ENCODE measurements at places on chromosomes 4 and X.
A peak's percentile ranks its signal among the peaks of the same experiment; 100 is the strongest.

DNA sequence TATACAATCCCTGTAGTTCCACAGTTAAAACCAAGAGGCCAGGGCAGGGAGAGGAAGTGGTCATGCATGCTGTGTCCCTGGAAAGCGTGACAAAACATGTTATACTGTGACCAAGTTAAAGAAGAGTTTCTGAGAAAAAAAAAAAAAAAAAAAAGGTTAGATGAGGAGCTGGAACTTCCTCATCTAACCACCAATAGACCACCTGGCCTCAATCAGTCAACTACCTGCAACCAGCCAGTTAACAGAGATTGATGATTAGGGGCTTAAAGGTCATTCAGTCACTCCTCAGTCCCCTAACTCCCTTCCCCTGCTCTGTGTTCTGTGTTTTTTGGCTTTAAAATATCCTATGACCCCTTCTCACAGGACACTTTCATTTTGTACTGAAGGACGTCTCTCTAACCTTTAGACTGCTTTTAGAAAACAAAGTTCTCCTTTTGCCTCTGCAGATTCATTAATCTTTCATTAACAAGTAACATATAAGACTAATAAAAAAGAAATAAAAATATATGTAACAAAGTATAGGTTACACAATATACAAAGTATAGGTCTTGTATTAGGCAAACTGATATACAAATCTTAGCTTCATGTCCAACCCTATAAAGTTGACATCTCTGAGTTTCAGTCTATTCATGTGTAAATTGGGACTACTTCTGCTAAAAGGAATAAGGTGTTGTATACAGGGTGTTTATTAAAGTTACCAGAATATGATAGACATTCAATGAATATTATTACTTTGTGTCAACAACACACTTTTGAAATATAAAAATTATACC is 179.1 kb upstream of the NDST4 start:
- DNase-seq: no peak

DNA sequence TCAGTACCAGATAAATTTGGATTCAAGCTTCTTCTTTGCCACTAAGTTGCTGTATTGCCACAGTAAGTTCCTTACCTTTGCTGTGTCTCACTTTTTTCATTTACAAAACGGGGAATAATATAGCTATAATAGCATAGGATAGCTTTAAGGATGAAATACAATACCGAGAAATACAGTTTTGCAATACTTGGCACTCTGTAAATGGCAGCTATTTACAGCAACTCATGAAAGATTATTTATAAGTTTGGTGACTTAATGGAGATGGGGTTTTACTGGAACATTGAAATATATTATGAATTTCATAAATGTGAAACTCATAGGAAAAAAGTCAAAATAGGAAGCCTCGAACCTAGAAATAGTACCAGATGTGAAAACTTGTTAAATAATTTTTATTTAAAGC is 27.6 kb downstream of the ANXA10 start:
- no peak for DNase-seq

GRCh38 chr4:8594097-8595038 is 1.8 kb downstream of the CPZ start:
- no peak for DNase-seq

GRCh38 chr4:4227510-4228355 is 1.0 kb upstream of the OTOP1 start:
- no peak for DNase-seq

- DNase-seq: no peak
Measured at GRCh38 chr4:157204634-157205244, 15.8 kb upstream of the GRIA2 start.

DNA sequence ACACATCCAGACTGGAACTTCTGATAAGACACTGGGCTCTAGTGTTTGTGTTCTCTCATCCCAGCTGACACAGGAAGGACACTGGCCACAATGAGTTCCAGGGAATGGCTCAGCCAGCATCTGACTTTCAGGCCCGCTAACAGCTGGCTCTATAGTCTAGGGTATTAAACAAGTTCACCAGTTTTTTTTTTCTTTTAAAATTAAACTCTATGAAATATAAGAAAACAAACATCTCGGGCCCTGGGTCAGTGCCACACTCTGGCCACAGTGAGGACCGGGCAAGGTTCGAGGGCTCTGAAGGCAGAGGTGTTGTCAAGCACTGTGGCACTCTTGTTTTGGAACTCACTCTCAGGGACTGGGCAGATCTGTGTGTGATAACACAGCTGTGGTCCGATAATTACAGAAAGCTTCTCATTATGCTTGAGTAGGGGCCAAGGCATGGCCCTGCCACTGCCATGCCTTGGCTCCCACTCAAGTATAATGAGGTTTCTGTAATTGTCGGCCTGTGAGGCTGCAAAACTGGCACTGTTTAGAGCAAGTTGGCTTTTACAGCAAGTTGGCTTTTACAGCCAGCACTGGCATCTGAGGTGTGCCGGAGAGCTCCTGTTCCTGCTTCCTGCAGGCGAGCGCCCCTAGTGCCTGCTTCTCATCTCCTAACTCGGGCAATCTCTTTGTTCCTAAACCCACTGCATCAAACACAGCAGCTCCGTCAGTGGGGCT is 62.8 kb downstream of the PPP1R2C start:
- DNase-seq: peak; percentile 13

- DNase-seq: no peak
Measured at GRCh38 chrX:31128855-31129254, 57.0 kb upstream of the FTHL17 start.

- no peak for DNase-seq
Measured at GRCh38 chr4:176635372-176636261, 157.1 kb downstream of the VEGFC start.

GRCh38 chrX:98338544-98338943 is 1454.8 kb downstream of the RPA4 start:
- no peak for DNase-seq

DNA sequence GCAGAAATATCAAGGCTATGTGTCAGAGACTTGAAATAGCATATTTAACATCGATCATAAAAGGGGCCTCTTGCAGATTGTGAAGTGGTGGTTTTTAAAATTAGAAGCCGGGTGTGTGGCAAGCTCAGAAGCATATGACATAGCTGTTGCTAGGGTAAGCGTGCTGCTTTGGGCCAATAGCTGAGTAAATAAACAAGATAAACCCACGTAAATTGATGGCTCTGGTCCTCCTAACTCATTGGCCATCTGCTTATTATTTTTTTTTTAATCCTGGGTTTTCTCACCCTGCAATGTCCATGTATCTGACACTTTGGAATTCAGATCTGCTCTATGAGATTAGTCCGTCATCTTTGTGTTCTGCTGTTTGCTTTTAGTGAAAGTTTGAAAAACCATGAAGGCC is 32.6 kb upstream of the STOX2 start:
- DNase-seq: no peak

DNA sequence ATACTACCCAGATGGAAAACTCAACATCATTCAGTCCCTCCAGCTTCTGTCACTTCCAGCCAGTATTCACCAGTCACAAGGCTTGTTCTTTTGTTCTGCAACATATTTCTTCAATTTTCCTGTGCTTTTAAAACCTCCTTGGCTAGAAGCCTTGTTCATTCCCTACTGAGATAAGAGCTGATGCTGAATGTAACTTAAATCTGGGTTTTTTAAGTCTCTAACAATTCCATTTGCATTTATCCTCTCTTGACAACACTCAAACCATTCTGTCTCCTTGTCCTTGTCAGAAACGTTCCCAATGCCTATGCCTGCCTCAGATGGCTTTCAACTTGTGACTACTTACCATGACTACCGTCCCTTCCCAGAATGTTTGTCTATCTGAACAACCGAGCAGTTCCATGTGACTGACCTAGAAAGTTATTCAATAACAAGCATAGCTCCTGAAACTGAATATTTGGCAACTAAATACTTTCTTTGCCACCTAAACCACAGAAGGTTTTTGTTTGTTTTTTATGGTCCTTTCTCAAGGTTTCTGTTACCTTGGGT is 682.9 kb upstream of the GALNTL6 start:
- no peak for DNase-seq

GRCh38 chr4:65653740-65654361 is 16.4 kb downstream of the EPHA5 start:
- DNase-seq: no peak

- DNase-seq: no peak
Measured at GRCh38 chrX:150702966-150703694, 9.9 kb downstream of the MTMR1 start.

GRCh38 chr4:78432896-78433295 is 118.7 kb upstream of the ANXA3 start:
- no peak for DNase-seq

- DNase-seq: no peak
Measured at GRCh38 chr4:7872264-7872771, 67.3 kb downstream of the AFAP1 start.

- no peak for DNase-seq
Measured at GRCh38 chr4:19033816-19034733, 1012.5 kb upstream of the LCORL start.

DNA sequence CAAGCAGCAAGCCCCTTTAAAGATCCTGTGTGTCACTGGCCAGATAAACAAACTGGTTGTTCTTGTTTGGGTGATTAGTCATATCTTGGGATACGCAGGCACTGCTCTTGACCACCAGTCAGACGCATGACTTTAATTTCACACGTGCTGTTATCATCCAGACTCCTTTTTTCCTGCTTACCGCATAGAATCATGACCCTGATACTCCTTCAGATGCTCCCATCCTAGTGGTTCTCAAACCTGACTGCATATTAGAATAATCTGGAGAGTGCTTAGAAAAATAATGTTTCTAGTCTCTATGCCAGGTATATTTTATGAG is 78.8 kb downstream of the CLDN22 start:
- DNase-seq: no peak

DNA sequence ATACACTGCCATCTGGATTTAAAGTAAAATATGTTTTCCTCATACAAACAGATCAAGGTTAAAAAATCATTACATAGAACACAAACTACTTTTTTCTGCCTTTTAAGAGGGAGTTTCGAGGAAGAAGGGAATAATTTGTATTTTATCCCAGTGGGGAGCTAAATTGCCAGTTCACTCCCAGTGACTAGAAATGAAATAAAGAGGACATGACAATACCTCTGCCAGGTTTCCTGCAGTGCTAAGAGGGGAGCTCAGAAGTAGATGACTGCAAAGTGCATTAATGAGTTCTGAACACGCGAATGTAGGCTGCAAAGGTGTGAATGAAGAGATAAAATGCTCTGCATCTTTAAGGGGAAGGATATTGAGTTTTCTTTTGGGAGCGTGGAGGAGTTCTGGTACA is 69.7 kb downstream of the SRPX start:
- DNase-seq: no peak

- DNase-seq: no peak
Measured at GRCh38 chrX:40281336-40282005, 183.7 kb upstream of the BCOR start.
